ENCODE measurements at places on chromosomes 4 and X.

DNA sequence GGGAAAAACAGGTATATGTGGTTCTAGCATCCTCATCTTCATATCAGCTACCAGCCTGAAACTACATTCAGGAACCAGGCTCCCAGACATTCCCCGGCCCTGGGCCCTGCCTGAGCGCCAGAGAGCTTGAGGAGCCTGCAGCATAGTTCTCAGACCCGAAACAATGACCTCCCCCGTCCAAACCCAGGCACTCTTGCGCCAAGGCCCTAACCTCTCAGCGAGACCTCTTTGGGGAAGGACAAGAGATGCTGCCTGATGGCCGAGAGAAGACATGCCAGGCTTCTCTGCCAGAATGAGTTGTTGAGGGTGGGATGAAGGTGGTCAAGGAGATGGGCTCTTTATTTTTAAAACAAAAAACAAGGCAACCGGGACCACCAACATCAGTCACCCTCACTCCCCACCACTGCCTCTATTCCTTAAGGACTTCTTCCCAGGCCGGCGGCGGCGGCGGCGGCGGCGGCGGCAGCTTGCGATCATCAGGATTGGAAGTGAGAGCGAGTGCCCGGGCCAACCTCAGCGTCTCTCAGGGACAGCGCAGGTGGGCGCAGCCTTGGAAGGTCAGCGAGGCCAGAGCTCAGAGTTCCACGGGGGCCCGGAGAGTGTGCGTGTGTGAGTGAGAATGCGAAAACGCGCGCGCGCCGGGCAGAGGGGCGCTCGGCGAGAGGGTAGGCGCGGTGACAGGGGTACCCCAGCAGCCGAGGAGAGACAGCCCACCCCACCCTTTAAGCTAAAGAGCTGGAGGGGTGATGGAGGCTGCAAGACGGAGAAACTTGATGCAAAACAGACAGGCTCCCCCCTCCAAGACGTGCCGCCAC is 601 bp downstream of the INPP4B start:
- no peak for DNase-seq

DNA sequence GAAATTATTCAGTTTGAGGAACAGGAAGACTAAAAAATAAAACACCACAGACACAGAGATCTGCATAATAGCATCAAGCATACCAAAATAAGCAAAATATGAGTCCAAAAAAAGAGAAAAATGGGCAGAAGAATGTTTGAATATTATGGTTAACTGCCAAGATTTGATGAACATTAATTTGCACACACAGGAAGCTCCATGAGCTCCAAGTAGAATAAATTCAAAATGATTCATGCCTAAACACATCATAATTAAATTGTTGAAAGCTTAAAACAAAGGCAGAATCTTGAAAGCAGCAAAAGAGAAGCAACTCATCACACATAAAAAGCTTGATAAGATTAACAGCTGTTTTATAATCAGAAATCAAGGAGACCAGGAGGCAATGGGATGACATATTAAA is 156.6 kb upstream of the ARSJ start:
- DNase-seq: no peak

DNA sequence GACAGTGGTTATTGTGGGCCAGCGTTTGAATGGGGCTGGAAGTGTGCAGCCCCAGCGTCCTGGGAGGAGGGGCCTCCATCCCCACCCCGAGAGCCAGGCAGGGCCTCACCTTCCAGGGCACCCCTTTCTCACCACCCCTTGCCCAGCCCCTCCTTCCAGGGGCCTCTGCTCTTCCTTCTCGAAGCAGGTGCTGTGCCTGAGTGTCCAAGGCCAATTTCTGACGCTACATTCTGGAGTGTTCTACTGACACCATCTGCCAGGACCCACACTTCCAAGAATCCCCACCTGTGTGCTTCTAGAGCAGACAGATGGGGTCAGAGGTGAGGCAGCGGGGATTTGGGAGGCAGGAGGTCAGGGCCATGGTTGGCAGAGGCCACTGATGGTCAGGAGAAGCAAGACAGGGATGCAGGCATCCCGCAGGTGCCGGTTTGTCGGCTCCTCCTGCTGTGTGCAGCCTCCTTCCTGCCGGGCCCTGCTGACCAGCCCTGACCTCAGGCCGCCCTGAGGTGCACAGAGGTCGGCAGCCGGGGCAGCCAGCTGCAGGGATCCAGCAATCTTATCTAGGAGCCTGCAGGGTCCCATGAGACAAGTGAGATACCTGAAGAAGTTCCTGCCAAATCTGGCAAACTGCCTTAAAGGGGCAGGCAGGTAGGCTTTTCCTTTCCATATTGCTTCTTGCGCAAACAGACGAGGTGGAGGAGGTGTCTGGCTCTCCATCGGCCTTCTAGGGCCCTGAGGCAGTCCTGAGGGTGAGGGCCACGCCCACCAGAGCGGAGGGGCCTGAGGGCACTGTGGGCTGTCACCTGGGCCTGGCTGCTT is 18.8 kb downstream of the MSANTD1 start:
- DNase-seq: no peak

DNA sequence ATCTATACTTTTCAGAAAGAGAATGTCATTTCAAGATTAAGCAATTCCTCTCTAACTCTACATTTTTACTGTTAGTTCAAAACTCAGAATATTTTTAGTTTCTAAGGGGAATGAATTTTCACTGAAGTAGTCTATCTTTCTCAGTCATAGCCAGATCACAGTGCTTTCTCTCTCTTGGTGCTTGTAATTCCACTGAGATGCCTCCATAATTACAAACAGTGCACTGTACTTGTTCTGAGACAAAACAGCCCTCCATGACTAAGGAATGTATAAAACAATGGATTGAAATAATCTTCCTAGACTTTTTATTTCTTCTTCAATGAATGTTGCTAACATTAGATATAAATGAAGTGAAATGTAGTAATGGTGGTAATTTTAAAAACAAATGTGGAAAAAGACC is 603.2 kb upstream of the FAM241A start:
- no peak for DNase-seq

- DNase-seq: no peak
Measured at GRCh38 chrX:53080628-53081580, 1.3 kb upstream of the TSPYL2 start.

DNA sequence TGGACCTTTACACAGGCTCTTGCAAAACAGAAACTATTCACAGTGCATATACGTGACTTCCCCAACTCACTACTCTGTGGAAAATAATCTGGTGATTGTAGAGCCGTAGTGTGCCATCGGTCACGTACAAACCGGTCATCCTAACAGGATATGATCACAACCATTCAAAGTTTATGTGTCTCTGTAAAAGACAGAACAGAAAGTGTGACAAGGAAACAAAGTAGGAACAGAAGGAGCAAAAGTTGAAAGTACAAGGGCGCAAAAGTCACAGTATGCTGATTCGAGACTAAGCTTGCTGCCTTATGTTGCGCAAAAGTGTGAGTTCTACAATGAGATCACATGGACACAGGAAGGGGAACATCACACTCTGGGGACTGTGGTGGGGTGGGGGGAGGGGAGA is 18.6 kb downstream of the MEPE start:
- no peak for DNase-seq

GRCh38 chr4:183099537-183100297 is 660 bp downstream of the WWC2 start:
- DNase-seq: no peak
